ENCODE measurements at places on chromosomes 11 and 22. TPM values are rescaled to one million over a fixed set of nuclear protein-coding genes. Genes with fewer than 3 reads are reported as not detected.
A peak's percentile ranks its signal among the peaks of the same experiment; 100 is the strongest.

GRCh38 chr22:24542641-24543040 lies 12.3 kb downstream of the GUCD1 start:
- H3K4me1 ChIP-seq = peaks cover 23% of the 10 kb centered on the region
- peaks cover 75% of the 10 kb centered on the region for H3K36me3 ChIP-seq
- no peak overlapping the region for H3K4me3 ChIP-seq
- no peaks in the 10 kb centered on the region for H3K27me3 ChIP-seq
- H3K27ac ChIP-seq = no peak overlapping the region
- no peak for DNase-seq

DNA sequence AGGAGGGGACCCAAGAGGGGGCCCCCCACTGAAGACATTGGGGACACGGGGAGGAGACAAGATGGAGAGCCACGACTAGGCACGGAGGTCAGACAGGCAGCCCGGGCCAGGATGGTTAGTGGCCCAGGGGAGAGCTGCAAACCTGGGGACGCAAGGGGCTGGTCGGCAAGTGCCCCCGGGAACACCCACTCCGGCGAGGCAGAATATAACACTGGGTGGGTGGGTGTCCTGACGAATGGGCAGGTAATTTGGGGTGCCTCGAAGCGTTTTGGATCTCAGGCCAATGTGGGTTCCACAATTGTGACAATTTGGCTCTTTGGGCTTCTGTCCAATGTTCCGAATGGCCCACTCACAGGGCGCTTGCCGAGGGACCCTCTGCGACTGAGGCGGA lies 9.9 kb downstream of the IGF2 start:
- no peak overlapping the region for H3K4me3 ChIP-seq
- H3K4me1 ChIP-seq = no peaks in the 10 kb centered on the region
- no peak for DNase-seq
- H3K36me3 ChIP-seq = no peaks in the 10 kb centered on the region
- peaks cover 70% of the 10 kb centered on the region for H3K27me3 ChIP-seq
- no peak overlapping the region for H3K27ac ChIP-seq

DNA sequence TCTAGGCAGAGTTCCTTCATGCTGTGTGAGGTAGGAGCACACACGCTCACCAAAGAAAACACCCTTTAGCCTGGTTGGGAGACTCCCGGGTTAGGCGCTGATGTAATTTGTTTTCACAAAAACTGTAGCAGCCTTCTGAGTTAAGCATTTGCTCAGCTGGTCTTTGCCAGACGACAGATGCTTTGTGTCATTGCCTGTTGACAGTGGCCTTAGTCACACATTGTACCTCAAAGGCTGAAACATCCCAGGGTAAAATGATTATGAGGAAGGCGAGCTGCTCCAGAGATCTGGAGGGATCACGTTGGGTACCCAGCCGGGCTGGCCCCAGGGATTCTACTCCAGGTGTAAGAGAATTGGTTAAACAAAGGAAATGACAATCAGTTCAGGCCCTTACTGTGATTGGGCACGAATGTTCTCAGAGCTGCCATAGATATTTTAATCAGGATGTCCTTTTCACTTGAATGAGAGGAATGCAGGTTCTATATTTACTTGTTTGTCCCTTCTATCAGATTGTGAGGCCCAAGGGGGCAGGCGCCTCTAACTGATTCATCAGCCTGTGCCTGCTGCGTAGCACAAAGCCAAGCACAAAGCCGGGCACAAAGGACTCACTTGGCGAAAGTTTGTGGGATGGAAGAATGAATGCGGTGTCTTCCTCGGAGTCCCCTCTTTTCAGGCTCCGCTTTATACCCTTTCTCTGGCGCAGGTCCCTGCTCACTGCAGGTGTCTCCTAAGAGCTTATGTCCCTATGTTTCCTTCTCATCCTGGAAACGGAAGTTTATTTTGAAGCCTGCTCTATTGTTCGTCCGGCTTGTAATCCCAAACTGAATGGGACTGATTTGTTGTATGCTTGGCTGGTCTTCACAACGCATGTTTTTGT lies 47.1 kb downstream of the ADM start:
- no peak for DNase-seq
- no peaks in the 10 kb centered on the region for H3K27me3 ChIP-seq
- peak overlapping the region; percentile 60 for H3K27ac ChIP-seq
- no peak overlapping the region for H3K4me3 ChIP-seq
- peaks cover 15% of the 10 kb centered on the region for H3K4me1 ChIP-seq

DNA sequence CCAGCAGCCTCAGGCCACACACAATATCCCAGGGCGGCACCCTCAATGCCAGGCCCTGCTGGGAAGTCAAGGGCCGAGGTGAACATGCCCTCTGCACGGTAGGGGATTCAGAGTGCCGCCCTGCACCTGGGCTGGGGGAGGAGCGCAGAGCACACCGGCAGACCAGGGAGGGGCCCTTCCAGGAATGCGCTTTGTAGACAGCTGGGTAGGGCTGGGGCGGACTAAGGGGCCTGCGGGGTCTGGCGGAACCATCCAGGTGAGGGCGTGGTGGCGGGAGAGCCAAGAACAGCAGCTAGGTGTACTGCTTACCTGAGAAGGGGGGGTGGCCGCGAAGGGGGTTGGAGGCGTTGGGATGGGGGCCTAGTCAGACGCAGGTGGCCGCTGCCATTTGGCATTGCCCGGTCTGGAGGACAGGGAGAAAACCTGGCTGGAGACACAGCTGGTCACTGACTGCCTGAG lies 26.0 kb downstream of the DUSP8 start:
- no peaks in the 10 kb centered on the region for H3K36me3 ChIP-seq
- peaks cover 45% of the 10 kb centered on the region for H3K27me3 ChIP-seq
- H3K4me3 ChIP-seq = peak overlapping the region; percentile 39
- no peak for DNase-seq
- H3K27ac ChIP-seq = no peak overlapping the region
- H3K4me1 ChIP-seq = peaks cover 30% of the 10 kb centered on the region

The PTPRJ gene
- total RNA-seq = 4.0 TPM

DNA sequence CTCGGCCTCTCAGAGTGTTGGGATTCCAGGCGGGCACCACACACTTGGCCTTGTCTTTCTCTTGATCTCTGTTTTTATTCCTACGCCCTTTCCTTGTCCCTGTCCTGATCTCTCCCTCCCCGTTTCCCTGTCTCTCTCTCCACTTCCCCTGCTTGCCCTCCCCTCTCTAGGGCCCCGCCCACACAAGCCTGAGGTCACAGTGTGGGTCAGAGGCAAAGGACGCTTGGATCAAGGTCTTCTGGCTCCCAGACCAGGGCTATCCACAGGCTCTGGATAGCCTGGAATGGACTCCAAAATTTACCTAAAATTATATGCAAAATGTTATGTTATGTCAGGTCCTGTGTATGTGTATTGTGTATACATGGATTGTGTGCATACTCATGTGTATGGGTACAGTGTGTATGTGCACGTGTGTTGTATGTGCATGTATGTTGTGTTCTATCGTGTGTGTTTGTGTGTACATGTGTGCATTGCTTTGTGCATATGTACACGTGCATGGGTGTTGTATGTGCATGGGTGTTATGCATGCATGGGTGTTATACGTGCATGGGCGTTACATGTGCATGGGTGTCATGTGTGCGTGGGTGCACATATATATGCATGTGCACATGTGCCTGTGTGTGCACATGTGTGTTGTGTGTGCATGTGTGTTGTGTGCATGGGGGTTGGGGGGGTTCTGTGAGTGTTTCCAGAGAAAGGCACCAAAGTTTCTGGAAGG lies 38.3 kb downstream of the TP53I11 start:
- no peaks in the 10 kb centered on the region for H3K27me3 ChIP-seq
- no peak overlapping the region for H3K4me3 ChIP-seq
- no peak overlapping the region for H3K27ac ChIP-seq
- H3K36me3 ChIP-seq = no peaks in the 10 kb centered on the region
- no peak for DNase-seq

DNA sequence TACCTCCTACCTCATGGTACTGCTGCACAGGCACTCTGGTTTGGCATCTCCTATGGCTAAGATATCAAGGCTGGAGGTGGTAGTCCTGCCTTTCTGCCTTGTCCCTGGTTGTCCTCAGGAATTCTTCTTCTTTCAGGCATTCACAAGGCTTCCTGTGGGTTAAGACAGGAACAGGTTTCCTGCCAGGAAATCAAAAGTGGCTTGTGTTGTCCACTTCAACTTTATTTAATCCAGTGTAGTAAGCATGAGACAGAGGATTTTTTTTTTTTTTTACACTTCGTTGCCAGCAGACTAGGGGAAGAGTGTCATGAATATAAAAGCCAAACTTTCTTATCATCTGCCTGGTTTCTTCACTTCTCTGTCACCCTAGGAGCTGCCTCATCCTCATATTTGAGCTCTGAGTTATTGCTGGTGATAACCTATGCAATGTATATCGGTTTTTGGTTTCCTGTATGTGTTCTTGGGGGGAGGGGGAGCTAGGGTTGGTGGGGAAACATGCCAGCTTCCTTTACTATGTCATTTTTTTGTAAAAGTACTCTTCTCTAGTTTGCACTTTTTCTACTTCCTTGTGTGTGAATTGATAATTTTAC lies 50.2 kb downstream of the XKR3 start:
- no peaks in the 10 kb centered on the region for H3K4me1 ChIP-seq
- DNase-seq = no peak
- no peaks in the 10 kb centered on the region for H3K27me3 ChIP-seq
- H3K4me3 ChIP-seq = no peak overlapping the region
- H3K27ac ChIP-seq = no peak overlapping the region
- H3K36me3 ChIP-seq = no peaks in the 10 kb centered on the region

The MPZL3 gene
- 73.3 TPM for total RNA-seq

All from suprapubic skin (tissue), 4 donors.